ENCODE measurements at places on chromosomes 7 and 10.

- no peak for DNase-seq
These were observed 1211.2 kb upstream of the SORCS1 start for GRCh38 chr10:108375691-108376090.

- peak; percentile 22 for DNase-seq
These were observed at the start of gene CDHR1 for GRCh38 chr10:84194424-84195043. Gene CDHR1, plus strand, starts transcription at chr10:84194537. Its CDS starts 224 bp downstream, at chr10:84194761.

- no peak for DNase-seq
These were observed 21.6 kb downstream of the LIPJ start for GRCh38 chr10:88608052-88608732.

DNA sequence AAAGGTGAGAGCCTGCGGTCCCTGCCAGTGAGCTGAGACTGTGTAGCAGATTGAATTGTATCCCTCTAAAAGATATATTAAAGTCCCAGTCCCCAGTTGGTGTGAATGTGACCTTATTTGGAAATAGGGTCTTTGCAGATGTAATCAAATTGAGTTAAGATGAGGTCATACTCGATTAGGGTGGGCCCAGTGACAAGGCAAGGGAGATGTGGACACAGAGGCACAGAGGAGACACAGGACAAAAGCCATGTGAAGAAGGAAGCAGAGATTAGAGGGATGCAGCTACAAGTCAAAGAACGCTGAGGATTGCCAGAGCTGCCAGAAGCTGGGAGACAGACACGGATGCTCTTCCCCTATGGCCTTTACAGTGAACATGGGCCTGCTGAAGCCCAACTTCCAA lies 104.3 kb downstream of the CLEC2L start:
- no peak for DNase-seq

DNA sequence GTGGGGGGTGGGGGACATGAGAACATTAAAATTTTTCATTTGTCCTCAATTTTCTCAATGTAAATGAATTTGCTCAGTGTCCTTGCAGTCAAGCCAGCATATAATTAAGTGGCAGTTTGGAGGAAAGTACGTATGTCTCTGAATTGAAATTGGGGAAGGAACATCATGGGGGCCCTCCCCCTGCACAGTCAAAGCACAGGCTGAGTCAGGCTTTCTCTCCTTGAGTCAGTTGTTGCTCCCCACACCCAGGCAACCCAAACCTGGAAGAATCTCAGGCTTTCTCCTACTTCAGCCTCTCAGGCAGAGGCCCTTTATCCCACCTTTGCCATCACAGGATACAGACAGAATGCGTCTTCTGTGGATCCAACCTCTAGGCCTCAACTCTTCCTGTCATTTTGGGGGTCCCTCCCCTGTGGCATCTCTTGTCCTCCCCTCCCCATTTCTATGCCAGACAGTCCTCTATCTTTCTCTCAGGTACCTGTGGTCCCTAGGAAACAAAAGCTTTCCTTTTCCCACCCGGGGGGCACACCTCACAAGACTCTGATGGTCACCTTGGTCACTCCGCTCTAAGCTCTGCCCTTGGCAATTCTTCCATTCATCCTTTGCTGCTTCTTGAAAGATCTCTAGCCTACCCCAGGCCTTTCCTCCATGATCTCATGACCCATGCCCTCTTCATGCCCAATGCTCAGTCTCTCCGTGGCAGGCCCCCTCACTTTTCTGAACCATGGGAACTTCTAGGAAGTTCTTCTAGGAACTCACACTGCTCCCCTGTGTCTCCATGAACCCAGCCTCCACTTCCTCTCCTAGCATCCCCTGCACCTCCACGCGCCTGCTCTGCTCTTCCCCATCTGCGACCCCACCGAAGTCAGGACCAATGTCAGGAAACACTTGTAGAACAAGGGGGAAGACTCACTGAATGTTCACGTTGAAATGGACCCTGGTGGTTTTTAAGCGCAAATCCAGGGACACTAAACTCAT lies 40.4 kb downstream of the CREB3L2 start:
- peak; percentile 86 for DNase-seq

DNA sequence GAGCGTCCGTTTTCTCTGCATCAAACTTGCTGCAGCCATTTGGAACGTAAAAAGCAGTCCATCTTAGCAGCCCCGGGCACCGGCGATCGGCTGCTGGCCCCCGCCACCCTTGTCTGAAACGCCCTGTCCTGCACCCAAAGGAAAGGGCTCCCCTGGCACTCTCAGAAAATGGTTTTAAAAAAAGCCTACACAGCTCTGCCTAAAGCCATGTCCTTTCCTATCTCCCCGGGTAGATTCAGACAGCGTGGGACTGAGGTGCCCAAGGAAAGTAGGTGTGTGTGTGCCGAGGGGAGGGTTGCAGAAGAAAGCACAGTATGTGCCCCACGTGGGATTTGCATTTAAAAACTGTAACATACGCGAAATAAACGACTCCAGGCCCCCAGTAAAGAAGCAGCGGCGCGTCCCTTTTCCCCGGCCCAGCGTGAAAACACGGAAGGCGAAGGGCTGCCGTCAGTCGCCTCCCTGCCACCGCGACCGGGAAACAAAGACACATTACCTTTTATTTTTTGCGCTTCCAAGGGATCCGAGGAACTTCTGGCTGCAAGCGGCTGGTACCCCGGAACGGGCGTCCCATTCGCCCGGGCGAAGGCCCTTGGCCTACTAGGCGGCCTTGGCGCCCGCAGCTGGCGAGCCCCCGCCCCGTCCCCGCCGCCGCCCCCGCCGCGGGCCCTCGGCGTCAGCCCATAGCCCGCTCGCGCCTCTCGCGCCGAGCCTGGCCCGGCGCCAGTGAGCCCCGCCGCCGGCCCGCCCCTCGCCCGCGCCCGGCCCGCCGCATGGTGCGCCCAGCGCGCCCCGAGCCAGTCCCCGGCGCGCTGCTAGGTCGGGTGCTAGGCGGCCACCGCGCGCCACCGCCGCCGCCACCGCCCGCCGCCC lies 304.6 kb downstream of the PRPF18 start:
- DNase-seq, result peak; percentile 42

DNA sequence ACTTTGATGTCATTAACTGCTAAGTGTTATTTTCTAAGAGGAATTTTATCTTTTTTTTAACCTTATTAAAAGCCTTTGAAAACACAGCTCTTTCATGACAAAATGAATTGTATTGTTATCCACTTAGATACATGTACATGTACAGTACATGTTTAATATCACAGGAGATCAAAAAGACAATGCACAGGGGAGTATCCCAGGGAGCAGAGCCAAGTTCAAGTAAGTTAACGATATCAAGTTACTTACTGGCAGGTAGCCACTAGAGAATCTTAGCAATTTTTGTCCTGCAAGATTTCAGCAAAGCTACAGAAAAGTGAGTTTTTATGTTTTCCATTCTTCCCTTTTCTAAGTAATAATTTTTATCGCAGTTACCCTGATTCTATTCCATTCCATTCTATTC lies 33.9 kb upstream of the ARL4A start:
- no peak for DNase-seq

DNA sequence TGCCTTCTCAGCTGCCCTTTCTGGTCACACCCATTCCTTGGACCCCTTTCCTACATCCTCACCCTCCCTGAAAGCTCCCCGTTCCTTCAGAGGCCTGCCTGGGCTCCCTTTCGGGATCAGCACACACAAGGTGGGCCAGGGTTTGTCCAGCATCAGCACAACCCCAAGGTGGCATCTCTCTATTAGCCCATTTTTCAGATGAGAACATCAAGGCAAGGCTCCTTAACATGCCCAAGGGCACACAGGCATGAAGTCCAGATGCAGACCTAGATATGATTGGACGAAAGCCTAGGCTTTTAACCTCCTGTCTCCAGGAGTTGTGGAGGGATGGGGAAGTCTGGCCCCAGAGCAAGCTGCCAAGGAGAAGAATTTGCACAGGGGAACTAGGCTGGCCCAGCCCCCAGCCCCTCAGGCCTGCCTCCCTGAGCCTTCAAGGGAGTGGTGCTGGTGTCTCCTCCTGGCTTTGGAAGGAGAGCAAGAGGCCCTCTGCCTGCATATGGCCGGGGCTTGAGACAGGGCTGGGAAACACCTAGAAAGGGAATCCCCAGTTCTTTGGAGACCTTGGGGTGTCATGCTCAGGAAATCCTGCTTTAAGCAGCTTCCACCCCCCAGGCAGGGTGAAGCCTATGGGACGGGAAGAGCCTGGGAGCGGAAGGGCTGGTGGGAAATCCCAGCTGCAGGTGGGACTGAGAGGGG lies 9.0 kb upstream of the VSIR start:
- DNase-seq, result no peak

- DNase-seq, result peak; percentile 86
These were observed 1.8 kb upstream of the MICALL2 start for GRCh38 chr7:1460821-1461645.

Measured in suppressor macrophage treated with lipopolysaccharide for 1 hour (primary cell).